Right renal pelvis (tissue), 4 donors: ENCODE measurements at places on chromosomes 12 and 14. TPM values are rescaled to one million over a fixed set of nuclear protein-coding genes. Genes with fewer than 3 reads are reported as not detected.

GRCh38 chr14:25048170-25049016, 1.6 kb downstream of the STXBP6 start:
- no peak for DNase-seq

- no peak for DNase-seq
Observed at GRCh38 chr14:75222208-75222701, 45.8 kb upstream of the TMED10 start.

DNA sequence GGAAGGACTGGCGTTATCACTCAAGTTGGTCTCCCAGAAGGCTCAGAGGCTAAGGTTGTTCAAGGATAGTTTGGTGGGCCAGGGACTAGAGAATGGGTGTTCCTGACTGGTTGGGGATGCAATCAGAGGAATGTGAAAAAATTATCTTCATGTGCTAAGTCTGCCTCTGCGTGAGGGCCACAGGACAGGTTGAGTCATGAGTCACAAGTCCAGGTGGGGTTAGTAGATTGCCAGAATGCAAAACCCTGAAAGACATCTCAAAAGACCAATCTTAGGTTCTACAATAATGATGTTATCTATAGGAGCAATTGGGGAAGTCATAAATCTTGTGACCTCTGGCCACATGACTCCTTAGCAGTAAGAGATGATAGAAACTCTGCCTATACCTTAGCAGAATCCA, 220.1 kb upstream of the EEA1 start:
- no peak for DNase-seq

DNA sequence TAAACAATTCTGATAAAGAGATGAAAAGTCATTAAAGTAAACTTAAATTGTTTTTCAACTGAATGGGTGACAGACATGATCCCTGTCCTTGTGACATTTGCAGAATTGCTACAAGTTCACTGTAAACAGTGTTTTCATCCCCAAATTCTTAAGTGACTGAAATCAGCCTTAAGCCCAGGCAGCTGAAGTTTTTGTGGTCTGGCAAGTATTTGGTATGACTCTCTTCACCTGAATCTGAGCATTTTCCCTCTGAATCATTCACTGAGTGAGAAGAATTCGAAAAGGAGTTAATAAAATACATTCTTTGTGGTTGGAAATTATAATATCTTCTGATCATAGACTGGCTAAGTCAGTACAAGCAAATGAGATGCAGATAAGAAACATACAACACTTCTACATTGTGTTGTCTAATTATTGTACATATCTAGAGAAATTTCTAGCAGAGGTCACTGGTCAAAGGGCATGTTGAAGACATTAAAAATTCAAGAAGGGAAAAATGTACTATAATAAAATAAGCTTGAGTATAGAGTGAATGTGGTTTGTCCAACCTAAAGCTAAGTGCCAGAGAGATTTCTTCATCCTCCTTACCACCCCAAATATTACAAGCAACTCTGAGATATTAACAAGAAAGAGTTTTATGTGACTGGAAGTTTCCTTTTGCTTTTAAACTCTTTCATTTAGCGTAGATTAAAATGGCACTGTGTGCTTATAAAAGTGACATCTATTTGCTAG, 177.8 kb upstream of the DIO2 start:
- DNase-seq: no peak

- DNase-seq: no peak
Observed at GRCh38 chr14:35285168-35286002, 6.8 kb upstream of the PSMA6 start.

- DNase-seq: no peak
Observed at GRCh38 chr14:104284636-104285507, 146.5 kb downstream of the KIF26A start.

DNA sequence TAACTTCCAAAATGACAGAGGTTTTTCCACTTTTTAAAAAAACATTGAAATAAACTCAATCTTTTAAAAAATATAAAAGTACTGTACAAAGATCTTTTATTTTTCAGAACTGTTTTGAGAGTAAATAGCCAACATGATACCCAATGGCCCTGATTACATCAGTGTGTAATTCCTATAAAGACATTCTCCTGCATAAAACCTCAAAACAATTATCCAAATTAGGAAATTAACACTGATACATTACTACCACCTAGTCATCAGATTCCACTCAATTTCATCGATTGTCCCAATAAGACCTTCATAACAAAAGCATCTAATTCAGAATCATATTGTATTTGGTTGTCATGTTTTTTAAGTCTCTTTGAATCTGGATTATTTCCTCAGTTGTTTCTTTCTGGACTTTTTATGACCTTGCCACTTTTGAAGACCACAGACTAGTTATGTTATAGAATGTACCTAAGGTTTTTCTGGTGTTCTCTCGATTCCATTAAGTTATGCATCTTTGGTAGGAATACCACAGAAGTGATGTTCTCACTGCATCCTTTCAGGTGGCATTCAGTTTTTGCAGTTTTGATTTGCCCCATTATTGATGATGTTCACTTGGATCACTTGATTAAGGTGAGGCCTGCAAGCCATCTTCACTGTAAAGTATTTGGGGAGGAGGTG, 4.0 kb upstream of the YEATS4 start:
- no peak for DNase-seq

- no peak for DNase-seq
Observed at GRCh38 chr12:6759741-6760140, 6.4 kb upstream of the PTMS start.

DNA sequence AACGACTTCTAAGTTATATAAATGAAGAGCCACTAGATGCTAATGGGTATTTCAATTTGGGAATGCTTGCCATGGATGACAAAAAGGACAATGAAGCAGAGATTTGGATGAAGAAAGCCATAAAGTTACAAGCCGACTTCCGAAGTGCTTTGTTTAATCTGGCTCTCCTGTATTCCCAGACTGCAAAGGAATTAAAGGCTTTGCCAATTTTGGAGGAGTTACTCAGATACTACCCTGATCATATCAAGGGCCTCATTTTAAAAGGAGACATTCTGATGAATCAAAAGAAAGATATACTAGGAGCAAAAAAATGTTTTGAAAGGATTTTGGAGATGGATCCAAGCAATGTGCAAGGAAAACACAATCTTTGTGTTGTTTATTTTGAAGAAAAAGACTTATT, 52.8 kb downstream of the TMTC3 start:
- no peak for DNase-seq

ACSM4 gene
- polyA plus RNA-seq: not detected

LIN7A gene
- 21.3 TPM for polyA plus RNA-seq

RNASE9 gene
- polyA plus RNA-seq: not detected
